LNCaP clone FGC (cell line): ENCODE measurements at places on chromosomes 7 and 10.

- no peak for DNase-seq
Observed at GRCh38 chr7:71264005-71264404, 132.1 kb downstream of the GALNT17 start.

GRCh38 chr7:100493476-100494264, 9.9 kb downstream of the NYAP1 start:
- no peak for DNase-seq

- DNase-seq, result no peak
Observed at GRCh38 chr7:27689591-27690164, 27.0 kb upstream of the HIBADH start.

- DNase-seq, result no peak
Observed at GRCh38 chr10:120208488-120208887, 248.5 kb upstream of the PLPP4 start.

DNA sequence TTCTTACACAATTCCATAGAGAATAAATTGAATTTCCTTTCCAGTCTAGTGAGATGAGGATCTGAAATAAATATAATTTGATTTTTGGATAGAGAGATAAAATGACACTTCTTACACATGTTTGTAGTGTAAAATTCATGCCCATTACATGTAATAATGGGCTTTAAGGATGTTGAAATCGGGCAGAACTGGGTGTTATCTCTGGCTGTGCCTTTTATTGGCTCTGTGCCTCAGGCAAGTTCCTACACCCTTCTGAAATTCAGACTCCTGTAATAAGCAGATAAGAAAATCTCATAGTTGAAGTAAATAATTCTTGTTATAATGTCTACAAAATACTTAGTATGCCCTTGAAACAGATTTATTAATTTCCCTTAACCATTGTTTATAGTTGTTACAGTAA, 125.6 kb downstream of the SEMA3A start:
- no peak for DNase-seq

- DNase-seq, result no peak
Observed at GRCh38 chr10:16853201-16853600, 36.0 kb upstream of the RSU1 start.

DNA sequence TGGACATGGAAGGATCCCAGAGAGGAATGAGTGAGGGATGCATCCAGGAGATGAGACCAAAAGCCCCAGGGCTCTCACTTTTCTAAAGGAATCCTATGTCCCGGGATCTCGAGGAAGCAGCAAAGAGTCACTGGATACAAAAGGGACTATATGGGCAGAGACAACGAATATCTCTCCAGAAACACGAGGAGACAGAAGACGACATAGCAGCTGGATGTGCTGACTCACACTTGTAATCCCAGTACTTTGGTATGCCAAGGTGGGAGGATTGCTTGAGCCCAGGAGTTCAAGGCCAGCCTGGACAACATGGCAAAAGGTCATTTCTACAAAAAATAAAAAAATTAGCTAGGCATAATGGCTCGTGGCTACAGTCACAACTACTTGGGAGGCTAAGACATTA, 24.7 kb upstream of the MSMB start:
- DNase-seq, result no peak
